ENCODE measurements at places on chromosomes 16 and 17. TPM values are rescaled to one million over a fixed set of nuclear protein-coding genes. Genes with fewer than 3 reads are reported as not detected.

The KRTAP9-4 gene
- not detected for total RNA-seq

DNA sequence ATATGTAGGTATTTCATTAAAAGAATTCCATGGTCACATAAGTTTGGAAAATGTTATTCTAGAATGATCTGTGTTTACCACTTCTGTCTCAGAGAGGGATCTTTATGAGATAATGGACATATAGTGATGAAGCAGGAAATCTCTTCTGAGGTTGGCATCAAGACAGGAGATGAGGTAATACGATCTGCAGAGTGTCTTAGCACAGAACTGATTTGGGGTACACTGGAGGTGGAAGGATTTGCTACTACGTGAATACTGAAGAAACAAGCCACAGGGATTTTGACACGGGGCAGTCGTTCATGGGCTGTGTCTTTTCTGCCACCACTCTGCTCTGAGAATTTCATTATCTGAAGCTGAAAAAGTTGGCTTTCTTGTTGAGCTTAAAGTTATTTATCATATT, 5.5 kb downstream of the CBFB start:
- DNase-seq, result no peak

GRCh38 chr17:58324409-58325288, 3.9 kb downstream of the TSPOAP1 start:
- no peak for DNase-seq

The PRSS27 gene
- 2.5 TPM for total RNA-seq

The TBC1D26 gene
- not detected for total RNA-seq

DNA sequence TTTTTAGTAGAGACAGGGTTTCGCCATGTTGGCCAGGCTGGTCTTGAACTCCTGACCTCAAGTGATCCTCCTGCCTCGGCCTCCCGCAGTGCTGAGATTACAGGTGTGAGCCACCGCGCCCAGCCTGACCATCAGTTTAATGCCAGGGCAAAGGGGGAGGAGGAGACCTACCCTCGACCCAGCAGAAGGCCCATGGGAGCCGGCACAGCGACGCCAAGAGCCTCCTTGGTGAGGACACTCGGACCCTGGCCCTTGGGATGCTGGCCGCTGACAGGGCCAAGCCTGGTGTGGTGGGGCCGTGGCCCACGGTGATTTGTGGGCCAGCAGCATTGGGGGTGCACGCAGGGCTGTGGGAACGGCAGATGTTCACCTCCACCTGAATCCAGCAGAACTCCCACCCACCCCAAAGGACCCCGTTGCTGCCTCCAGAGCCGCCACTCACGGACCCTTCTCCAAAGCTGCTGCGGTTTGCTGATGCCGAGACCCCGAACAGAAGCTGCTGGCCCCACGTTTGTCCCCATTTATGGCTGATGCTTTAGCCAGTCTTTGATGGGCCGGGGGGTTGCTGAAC, 20.0 kb downstream of the UTS2R start:
- no peak for DNase-seq

GRCh38 chr16:82138478-82139285, 31.3 kb downstream of the MPHOSPH6 start:
- DNase-seq, result no peak

- no peak for DNase-seq
These were observed 24.3 kb downstream of the SPECC1 start for GRCh38 chr17:20033415-20033814.

DNA sequence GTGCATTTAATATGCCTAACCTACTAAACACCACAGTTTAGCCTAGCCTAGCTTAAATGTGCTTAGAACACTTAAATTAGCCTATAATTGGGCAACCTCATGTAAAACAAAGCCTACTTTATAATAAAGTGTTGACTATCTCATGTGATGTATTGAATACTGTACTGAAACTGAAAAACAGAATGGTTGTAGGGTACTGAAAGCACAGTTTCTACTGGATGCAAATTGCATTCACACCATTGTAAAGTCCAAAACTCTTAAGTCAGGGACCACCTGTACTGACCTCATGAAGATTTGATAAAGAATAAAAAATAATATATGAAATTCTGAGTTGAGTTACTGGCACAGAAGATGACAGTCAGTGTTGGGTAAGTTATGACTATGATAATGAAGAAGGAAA, 625.4 kb upstream of the SOX9 start:
- DNase-seq, result no peak

- no peak for DNase-seq
These were observed at the start of gene DRC7 for GRCh38 chr16:57694725-57695679. Gene DRC7, plus strand, starts transcription at chr16:57694806. Its CDS starts 3,144 bp downstream, at chr16:57697950.

The LDHD gene
- 20.1 TPM for total RNA-seq

DNA sequence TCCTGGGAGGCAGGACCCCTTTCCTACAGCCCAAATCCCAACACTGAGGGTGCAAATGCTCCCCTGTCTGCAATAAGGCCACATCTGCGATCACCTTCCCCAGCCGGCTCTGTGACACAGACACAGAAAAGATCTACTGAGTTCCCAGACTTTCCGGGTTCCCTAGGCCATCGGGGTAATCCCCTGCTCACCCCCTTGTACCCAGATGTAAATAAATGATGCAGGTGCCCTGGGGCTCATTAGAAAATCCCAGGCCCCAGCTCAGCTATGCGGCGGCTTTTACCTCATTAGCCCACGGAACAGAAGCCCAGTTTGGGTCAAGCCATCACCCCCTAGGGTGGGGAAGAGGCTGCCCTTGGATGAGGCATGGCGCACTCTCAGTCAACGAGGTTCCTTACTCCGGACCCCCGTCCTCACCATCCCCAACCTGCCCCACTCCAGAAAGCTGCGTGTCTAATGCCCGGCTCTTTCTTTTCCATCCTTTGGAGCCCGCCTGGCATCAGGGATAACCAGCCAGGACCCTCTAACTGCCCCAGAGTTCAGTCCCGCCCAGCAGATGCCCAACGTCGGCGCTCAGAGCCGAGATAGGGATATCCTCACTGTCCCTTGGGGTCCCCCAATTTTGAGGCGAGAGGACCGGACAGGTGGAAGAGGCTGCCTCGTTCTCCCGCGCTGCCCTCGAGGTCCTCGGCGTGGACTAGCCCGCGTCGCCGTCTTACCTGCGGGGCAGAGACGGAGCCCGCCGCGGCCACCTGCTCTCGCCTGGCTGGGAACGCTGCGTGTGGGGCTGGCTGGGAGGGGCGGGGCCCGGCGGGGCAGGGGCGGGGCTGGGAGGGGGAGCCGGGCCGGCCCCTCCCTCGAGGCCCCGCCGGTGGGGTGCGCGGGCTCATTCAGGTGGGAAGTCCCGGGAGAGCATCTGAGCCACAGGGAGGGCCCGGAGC, at the start of gene ZNF385C:
ZNF385C (minus strand) TSS at position 783 of the 941 bp plus-strand sequence. CDS start 35,417 bp downstream, outside the sequence.
- no peak for DNase-seq

- DNase-seq, result peak; percentile 77
These were observed 9.4 kb downstream of the MAP3K14 start for GRCh38 chr17:45307290-45308015.

DNA sequence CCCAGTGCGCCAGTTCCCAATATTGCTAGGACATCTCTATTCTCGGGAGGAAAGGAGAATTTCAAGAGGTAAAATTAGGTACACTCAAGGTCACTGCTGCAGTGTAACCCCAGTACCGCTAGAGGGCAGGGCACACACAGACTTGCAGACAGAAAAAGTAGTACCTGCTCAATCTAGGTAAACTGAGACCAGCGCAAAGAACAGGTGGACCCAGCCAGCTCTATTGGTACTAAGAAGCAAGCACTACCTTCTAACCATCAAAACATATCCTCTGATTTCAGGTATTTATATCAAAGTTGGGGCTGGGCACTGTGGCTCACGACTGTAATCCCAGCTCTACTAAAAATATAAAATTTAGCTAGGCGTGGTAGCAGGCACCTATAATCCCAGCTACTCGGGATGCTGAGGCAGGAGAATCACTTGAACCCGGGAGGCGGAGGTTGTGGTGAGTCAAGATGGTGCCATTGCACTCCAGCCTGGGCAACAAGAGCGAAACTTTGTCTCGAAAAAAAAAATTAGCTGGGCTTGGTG, 3.6 kb upstream of the WDR81 start:
- DNase-seq, result peak; percentile 78

- no peak for DNase-seq
These were observed 160.1 kb downstream of the CDK5R1 start for GRCh38 chr17:32646941-32647340.

The CIITA gene
- 21.6 TPM for total RNA-seq

DNA sequence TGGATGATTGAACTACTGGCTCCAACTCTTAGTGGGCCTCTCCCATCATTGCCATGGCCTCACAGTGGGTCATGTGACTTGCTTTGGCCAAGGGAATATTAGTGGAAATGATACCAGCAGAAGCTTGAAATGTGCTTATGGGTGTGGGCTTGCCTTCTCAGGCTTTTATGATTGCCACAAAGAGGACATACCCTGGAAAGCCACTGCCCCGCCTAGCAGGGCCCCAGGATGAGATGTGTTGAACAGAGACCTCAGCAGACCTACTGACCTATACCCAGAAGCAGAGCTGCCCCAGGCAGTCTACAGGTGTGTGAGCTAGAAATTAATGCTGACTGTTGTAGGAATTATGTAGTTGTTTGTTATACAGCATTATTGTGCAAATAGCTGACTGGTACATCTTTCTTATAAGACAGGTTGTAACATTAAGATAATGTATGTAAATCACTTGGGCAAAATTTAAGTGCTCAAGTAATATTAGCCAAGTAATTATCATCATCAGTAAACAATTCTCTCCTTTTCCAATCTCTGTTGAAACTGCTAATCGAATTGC, 67.8 kb upstream of the CDH5 start:
- no peak for DNase-seq

The BAHCC1 gene
- total RNA-seq, result 38.7 TPM

DNA sequence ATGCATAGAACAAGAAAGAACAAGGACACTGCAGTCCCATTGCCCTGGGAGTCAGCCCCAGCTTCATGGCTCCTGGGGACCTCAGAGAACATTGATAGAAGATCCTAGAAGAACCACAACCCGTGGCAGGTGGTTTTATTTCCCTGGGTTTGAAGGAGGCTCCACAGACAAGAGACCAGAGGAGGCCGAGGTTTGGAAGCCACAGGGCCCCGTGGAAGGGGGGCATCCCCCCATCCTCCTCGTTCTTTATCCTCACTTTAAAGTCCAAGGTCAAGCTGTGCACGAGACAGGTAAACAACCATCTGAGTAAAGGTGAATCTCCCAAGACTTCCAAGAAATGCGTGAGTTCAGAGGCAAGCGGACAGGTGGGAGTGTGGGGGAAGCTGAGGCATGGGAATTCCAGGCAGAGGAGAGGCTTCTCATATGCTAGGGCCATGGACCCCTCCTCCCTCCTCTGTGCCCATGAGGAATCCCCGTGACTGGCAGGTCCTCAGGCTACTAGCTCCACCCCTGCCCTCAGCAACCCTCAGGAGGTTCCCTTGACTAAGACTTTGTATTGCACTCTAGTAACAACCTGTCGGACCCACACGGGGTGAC, 849 bp upstream of the SULT1A1 start:
- DNase-seq, result no peak

The DNAH9 gene
- 1.7 TPM for total RNA-seq

GRCh38 chr16:53601961-53602360, 99.0 kb upstream of the AKTIP start:
- no peak for DNase-seq

GRCh38 chr16:51267681-51268080, 116.6 kb upstream of the SALL1 start:
- no peak for DNase-seq

The DNAH3 gene
- not detected for total RNA-seq

GRCh38 chr16:64144617-64145016, 977.2 kb downstream of the CDH11 start:
- DNase-seq, result no peak

DNA sequence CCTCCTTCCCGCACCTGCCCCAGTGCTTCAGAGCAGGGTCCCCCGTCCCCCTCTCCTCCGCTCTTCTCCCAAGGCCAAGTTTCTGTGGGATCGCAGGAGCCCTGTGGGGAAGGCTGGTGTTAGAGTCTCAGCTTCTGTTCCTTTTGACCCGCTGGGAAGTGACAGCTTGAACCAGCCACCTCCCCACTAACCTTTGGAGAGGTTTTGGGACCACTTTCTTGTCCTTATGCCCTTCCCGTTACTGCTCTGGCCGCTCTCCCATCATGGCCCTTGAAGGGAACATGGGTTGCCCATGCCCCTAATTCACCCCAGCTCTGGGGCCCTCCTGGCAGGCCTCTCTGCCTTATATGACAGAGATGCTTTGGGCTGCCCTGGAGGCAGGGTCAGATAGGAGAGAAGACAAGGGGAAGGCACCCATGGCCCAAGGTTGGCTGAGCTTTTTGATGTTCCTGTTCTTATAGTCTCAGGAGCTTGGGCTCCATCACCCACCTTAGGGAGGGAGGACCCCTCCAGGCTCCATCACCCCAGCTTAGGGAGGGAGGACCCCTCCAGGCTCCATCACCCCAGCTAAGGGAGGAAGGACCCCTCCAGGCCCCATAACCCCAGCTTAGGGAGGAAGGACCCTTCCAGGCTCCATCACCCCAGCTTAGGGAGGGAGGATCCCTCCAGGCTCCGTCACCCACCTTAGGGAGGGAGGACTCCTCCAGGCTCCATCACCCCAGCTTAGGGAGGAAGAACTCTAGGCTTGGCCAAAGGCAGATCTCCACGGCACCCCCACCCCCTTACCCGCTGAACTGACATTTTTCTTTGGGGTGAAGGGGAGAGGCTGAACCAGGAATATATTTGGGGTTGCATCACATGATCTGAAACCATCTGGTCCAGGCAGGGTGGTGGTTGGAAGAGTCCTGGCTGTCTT, 45.0 kb downstream of the NT5M start:
- no peak for DNase-seq

- no peak for DNase-seq
These were observed 4.1 kb downstream of the USH1G start for GRCh38 chr17:74918906-74919305.

DNA sequence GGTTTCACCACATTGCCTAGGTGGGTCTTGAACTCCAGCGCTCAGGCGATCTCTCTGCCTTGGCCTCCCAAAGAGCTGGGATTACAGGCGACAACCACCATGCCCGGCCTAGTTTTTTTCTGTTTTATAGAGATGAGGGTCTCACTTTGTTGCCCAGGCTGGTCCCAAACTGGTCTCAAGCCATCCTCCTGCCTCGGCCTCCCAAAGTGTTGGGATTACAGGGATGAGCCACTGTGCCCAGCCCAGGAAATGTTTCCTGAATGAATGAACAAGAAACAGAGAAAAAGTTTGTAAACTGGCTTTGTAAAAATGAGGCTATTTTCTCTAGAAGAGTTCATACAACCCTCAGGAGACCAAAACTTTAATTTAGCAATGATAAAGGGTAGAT, 68.0 kb downstream of the WWP2 start:
- DNase-seq, result no peak

The RAMP2 gene
- 113 TPM for total RNA-seq

The ATP1B2 gene
- 2.3 TPM for total RNA-seq

The TM4SF5 gene
- total RNA-seq, result not detected

GRCh38 chr16:77197747-77198146, 1.5 kb upstream of the SYCE1L start:
- DNase-seq, result no peak

The ACSM2A gene
- not detected for total RNA-seq

DNA sequence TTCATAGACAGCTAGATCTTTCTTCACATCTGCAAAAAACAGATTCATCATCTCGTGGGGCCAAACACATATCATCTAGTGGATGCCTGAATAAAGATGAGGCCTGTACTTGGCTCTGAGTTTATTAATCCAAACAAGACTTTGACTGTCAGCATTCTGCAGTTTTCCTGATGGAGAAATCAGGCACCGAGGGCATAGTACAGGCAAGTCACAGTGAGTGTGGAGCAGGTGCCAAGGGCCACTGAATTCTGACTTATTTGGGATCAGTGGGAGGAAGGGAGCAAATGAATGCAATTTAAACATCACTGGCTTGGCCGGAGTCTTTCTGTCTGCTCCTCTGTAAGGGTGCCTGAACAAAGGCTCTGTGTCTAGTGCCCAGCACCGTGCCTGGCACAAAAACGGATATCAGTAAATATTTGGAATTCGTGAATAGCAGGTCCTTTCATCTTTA, 975 bp downstream of the CFAP20 start:
- no peak for DNase-seq

The CYB561 gene
- 38.7 TPM for total RNA-seq

GRCh38 chr17:64679710-64680216, 17.7 kb upstream of the SMURF2 start:
- no peak for DNase-seq
